Left forelimb (tissue), 1 donor: ENCODE measurements at places on chromosomes 7 and 10.
A peak's percentile ranks its signal among the peaks of the same experiment; 100 is the strongest.

- DNase-seq, result no peak
Observed at GRCh38 chr7:7869036-7869435, 99.6 kb upstream of the GLCCI1 start.

GRCh38 chr7:93015779-93016481, 101.8 kb downstream of the SAMD9 start:
- DNase-seq, result no peak

- DNase-seq, result no peak
Observed at GRCh38 chr10:43904301-43904700, 255.6 kb upstream of the ZNF32 start.

DNA sequence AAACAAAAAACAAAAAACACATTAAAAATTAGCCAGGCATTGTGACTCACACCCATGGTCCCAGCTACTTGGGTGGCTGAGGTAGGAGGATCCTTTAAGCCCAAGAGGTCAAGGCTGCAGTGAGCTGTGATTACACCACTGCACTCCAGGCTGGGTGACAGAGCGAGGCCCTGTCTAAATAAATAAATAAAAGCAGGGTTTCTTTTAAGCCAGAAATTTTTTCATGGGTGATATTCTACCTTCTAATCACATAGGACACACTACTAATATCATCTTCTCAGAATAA, 14.2 kb upstream of the SVIL start:
- DNase-seq, result no peak

DNA sequence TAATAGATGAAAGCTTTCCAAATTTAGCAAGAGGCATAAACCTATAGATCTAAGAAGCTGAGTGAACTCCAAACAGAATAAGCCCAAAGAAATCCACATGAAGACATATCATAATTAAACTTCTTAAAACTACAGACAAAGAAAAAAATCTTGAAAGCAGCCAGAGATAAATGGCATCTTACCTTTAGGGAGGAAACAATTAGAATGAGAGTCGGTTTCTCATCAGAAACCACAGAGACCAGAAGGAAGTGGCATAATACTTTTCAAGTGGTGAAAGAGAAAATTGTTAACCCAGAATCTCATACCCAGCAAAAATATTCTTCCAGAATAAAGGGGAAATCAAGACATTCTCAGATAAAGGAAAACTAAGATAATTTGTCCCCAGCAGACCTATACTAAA, 98.9 kb upstream of the NANOS1 start:
- DNase-seq, result no peak

- no peak for DNase-seq
Observed at GRCh38 chr10:77626266-77626935, 11.2 kb downstream of the KCNMA1 start.

DNA sequence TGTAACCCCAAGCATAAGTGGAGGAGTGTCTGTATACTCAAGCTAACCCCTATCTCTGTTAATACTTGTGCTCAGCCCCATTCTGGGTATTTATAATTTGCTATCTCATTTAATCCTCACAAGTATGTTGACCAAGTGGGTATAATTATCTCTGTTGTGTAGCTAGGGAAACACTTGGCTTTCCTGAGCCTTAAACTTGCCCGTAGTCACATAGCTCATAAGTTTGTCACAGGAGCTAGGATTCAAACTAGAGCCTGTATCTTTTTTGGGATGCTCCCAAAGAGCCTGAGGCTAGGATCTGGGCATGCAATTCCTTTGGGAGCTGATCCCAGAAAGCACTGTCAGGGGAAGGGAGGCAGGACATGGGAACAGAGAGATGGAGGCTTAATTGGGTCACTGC, 377.4 kb downstream of the GALNT17 start:
- DNase-seq, result no peak

DNA sequence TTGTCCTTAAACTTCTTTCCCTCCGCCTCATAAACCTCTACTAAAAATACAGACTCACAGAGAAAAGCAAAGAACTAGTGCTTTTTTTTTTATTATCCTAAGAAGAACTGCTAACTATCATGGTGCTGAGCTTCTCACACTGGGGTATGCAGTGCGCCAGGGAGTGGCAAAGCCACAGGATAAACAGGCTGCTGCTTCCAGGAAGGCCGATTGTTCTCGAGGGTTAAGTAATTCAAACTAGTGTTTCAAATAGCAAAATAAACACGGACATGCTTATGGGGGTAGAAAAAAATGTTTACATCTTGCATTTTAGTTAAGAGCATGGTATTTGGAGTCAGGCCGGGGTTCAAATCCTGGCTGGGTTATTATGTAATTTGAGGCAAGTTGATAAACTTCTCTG, 157.0 kb downstream of the TAX1BP1 start:
- DNase-seq, result no peak

GRCh38 chr10:35355971-35356724, 19.8 kb downstream of the CCNY start:
- DNase-seq, result no peak

- no peak for DNase-seq
Observed at GRCh38 chr10:110495731-110496552, 1.8 kb upstream of the DUSP5 start.

DNA sequence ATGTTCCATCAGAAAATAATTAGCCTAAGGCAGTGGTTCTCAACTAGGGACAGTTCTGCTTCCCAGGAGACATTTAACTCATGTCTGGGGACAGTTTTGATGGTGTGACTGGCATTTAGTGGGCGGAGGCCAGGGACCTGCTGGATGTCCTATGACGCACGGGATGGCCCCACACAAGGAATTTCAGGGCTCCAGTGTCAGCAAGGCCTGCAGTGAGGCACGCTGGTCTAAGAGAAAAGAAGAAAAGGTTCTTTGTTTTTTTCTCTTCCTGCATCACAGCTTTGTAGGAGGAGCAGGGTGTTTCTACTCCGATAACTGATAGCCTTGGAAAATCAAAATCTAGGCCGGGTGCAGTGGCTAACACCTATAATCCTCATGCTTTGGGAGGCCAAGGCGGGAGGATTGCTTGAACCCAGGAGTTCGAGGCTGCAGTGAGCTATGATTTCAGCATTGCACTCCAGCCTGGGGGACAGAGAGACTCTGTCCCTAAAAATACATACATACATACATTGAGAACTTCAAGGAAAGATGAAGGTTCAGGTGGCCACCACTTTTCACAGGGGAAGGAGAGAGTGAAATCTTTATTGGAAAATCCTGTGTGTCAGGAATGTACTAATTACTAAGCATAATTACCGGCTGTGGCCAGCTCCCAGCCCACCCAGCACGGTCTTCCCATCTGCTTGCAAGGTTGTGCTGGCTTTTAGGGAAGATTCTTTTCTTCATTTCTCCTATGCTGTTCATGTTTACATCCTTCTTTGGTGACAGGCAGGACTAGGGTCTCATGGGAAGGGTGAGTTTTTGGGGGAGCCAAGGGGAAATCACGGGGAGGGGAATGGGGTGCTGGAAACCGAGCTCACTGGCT, 150.4 kb downstream of the ACTR3B start:
- DNase-seq, result no peak

DNA sequence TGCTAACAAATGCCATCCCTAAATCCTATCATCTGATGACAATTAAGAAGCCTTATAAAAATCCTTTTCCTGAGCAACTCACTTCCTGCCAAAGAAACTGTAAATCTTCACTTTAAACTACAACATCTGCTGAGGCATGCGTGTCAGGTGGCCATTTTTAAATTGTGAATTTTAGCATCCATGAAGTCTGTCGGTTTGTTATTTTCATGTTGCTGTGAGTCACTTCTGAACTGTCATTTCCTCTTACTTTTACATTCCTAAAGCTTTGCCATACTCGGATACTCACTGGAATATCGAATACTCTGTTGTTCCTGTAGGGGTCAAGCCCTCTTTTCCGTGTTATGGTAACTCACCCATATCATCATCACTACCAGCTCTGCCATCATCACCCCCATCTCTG, 34.3 kb upstream of the TMEM26 start:
- no peak for DNase-seq

GRCh38 chr7:143735962-143736361, 21.5 kb downstream of the CTAGE6 start:
- no peak for DNase-seq

GRCh38 chr7:128265906-128266300, 24.8 kb downstream of the LEP start:
- DNase-seq, result no peak

- DNase-seq, result no peak
Observed at GRCh38 chr7:113026941-113027340, 59.7 kb downstream of the GPR85 start.

DNA sequence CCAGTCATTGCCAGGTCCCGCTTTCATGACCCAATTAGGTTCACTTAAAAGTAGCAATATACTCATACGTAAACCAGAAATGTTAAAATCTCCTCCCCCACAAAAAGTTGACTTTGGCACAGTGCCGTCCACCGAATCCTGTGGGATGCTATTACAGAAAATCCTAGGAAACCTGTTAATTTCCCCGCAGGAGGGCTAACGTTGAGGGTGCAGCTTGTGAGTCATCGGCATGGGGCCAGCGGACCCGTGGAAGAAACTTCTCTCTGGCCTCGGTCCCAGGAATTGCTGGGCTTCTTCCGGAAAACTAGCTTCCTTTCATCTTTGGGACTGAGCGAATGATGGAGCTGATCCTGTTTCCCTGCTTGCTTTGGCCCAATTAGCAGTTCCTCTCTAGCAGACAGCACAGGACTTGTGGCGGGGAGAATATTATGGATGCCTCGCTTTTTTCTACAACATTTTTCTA, 13.5 kb downstream of the CRYGN start:
- no peak for DNase-seq

- no peak for DNase-seq
Observed at GRCh38 chr7:50567715-50568261, 2.6 kb upstream of the DDC start.

DNA sequence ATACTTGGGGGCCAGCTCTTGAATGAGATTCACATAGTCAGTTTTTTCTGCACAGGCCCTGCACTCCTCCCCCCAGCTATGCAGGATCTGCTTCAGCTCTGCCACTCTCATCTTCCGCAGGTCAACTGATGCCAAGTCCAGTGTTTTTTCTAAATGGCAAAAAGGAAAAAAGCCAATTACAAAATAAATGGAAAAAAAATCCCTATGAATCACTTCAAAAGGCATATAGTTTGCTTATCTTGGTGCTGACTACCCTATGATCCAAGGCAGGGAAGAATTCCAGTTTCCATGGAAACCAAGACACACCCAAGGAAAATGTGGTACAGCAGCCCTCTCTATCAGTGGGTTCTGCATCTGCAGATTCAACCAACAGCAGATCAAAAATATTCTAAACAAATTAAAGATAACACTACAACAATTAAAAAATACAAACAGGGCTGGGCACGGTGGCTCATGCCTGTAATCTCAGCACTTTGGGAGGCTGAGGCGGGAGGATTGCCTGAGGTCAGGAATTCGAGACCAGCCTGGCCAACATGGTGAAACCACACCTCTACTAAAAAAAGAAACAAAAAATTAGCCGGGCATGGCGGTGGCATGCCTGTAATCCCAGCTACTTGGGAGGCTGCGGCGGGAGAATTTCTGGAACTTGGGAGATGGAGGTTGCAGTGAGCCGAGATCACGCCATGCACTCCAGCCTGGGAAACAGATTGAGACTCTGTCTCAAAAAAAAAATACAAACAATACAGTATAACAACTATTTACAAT, 17.6 kb downstream of the CDNF start:
- no peak for DNase-seq

GRCh38 chr7:39199951-39200350, 222.2 kb downstream of the POU6F2 start:
- DNase-seq, result no peak

DNA sequence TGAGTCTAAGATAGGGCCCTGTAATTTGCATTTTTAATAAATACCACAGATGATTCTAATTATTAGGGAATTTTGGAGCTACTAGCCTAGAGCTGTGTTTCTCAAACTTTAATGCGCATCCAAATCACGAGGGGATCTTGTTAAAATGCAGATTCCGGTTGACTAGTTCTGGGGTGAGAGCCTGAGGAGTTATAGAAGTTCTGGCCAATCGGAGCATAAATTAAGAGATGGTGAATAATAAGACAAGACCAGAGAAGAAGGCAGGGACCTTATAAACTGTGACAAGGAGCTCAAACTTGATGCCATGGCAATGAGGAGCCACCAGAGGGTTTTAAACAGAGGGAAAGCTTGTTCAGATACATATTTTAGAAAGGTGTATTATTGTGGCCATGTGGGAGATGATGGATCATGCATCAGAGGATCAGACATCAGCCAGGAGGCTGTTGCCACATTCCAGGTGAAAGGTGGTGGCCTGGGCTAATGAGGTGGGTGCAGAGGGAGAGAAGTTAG, 29.7 kb upstream of the TLX1 start:
- no peak for DNase-seq

DNA sequence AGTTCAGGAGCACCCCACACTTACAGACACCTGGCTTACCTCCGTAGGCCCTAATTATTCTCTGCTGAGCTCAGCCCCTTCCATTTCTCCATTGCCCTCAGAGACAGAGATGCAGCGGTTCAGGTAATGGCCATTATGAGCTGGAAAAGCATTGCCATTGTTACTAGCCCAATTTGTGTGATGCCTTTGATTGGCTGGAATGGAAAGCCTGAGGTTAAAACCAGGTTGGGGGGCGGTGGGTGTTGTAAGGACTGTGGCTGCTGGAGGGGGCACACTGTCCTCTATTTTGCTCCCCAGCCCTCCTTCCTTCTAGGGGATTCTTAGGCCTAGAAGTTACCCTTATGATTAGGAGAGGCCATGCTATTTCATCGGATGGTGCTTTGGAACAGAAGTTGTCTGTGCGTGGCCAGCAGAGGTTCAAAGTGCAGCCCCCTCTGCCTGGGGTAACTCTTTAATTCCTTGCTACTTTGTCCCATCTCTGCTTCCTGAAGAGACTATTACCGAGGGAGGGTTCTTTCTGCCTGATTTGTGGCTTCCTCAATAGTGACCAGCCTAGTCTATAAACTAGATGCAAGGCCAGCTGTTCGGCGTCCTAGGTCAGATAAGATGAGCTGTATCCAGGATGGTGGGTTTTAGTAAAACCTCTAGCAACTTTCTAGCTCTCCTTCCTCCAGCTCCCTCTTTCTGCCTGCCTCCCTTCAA, 14.2 kb upstream of the ACSL5 start:
- no peak for DNase-seq

DNA sequence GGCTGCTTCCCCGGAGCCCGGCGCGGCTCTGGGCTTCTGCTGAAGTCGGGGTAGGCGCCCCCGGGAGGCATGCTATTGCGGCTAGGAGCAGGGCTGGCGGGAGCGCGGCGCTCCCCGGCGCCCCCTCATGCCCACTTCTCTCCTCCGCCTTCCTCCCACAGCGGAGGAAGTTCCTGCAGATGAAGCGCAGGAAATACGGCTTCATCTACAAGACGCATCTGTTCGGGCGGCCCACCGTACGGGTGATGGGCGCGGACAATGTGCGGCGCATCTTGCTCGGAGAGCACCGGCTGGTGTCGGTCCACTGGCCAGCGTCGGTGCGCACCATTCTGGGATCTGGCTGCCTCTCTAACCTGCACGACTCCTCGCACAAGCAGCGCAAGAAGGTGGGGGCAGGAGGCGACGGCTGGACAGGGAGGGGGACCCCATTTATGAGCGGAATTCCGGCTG, 479 bp downstream of the CYP26A1 start:
- DNase-seq, result peak; percentile 63
